Stomach (tissue), 19 donors: ENCODE measurements at places on chromosomes 4 and X. TPM values are rescaled to one million over a fixed set of nuclear protein-coding genes. Genes with fewer than 3 reads are reported as not detected.

- no peak overlapping the region for H3K27ac ChIP-seq
- DNase-seq: peak; percentile 55
- H3K4me3 ChIP-seq: no peak overlapping the region
- no peaks in the 10 kb centered on the region for H3K4me1 ChIP-seq
- H3K36me3 ChIP-seq: no peaks in the 10 kb centered on the region
These were observed 236.0 kb upstream of the SLIT2 start for GRCh38 chr4:20015636-20016224.

DNA sequence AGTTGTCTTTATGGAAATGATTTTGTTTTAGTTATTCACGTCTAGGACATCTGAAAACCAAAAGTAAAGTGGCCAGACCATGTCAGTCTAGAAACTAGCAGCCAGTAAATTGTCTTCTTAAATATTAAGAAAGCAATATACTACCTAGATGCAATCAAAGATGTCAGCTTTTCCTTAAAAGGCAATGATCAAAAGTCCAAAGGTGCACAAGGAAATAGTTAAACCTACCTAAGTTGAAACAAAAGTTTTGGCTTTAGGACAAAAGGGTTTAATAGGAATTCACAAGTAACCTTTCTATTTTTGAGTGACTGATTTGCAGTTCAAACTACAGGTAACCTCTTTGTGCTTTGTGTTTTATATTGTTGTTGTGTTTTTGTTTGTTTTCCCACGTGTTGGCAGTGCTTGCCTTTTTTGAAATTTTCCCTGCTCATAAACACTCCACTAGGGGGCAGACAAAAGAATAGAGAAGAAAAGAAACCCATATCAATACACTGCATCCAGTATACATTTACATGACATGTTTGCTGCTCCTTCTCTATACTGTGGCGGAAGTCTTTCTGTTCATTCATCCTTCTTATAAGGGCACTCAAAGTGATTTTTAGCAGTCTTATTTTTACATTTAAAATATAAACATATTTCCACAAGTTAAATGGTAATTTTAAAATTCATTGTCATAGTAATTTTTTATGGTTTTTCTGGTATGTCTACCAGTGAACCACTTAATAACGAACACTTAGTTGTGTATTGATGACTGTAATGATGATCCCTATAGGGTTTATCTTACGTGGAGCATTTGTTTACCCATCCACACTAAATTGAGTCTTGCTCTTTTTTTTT is 62.7 kb downstream of the GAB1 start:
- H3K36me3 ChIP-seq: no peaks in the 10 kb centered on the region
- peaks cover 2% of the 10 kb centered on the region for H3K4me1 ChIP-seq
- peak; percentile 44 for DNase-seq
- no peaks in the 10 kb centered on the region for H3K27me3 ChIP-seq
- H3K27ac ChIP-seq: no peak overlapping the region

DNA sequence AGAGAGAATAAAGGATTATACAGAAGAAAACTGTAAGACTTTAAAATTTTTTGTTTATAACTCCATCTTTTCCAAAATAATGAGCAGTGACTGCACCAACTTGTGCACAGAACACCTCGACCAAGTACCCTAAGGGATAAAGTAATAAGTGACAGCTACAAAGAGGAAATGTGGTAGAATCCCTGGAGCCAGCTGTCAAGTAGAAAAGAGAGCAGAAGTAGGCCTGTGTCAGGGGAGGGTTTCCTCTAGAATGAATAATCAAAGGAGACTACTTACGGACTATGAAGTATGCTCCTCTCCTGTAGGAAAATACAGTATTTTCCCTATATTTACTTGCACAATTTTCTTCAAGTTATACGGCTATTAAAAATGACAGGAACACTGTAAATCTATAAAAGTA is 1.2 kb downstream of the EIF1AX start:
- peaks cover 41% of the 10 kb centered on the region for H3K4me1 ChIP-seq
- peak overlapping the region; percentile 88 for H3K27ac ChIP-seq
- peaks cover 4% of the 10 kb centered on the region for H3K36me3 ChIP-seq
- no peaks in the 10 kb centered on the region for H3K27me3 ChIP-seq
- peak; percentile 30 for DNase-seq
- peak overlapping the region; percentile 73 for H3K4me3 ChIP-seq

DNA sequence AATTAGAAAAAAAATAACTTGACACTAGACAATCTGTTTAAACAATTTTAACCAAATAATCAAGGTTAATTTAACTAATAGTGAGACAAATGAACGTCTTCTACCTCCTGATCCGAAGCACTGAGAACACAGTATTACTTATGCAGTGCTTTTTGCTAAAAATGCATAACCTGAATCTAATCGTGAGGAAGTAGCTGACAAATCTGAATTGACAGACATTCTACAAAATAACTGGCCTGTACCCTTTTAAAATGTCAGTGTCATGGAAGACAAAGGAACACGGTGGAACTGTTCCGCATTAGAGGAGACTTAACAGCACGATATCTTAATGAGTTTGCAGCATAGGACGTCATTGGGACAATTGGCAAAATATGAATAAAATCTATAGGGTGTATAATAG is 631.2 kb upstream of the ZFP42 start:
- no peak overlapping the region for H3K4me3 ChIP-seq
- no peaks in the 10 kb centered on the region for H3K4me1 ChIP-seq
- H3K27me3 ChIP-seq: no peaks in the 10 kb centered on the region
- DNase-seq: no peak
- no peak overlapping the region for H3K27ac ChIP-seq

DNA sequence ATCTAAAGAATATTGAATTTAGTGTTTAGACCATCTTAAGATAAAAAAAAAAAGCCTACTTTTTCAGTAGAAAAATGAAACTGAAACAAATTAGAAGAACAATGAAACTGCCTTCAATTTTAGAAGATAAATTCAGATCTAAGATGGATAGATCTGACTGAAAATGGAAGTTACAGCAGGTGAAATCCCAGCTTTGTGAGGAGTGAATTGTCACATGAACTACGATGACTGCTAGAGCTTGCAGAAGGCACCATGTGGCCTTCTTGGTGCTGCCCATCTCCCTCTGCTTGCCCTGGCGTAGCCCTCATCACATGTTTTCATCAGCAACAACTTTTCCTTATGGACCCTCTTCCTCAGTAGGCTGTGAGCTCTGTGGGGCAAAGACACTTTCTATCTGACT is 51.4 kb upstream of the EMCN start:
- no peaks in the 10 kb centered on the region for H3K4me1 ChIP-seq
- H3K36me3 ChIP-seq: no peaks in the 10 kb centered on the region
- no peaks in the 10 kb centered on the region for H3K27me3 ChIP-seq
- H3K4me3 ChIP-seq: no peak overlapping the region
- DNase-seq: no peak
- no peak overlapping the region for H3K27ac ChIP-seq

DNA sequence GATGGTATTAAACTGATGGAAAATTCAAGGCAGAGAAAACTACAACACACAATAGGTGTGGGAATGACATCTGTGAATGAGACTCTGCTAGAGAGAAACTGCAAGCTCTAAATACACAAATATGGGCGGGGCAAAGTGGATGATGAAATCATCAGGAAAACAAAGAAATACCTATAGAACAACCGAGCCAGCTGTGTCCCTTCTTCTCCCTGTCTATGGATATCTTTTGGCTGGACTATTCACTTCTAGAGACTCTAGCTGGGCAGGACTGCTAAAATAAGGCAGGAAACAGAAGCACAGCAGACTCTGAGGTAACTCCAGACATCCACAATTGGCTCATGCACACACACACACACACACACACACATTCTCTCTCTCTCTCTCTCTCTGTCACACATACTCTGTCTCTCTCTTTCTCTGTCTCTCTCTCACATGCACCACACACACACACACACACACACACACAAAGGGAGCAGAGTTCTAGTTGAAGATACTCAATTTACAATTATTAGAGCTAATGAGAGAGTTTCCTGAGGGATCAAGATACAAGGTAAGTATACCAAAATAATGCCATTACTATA is 27.2 kb upstream of the EDNRA start:
- no peak overlapping the region for H3K4me3 ChIP-seq
- no peaks in the 10 kb centered on the region for H3K36me3 ChIP-seq
- no peak for DNase-seq

DNA sequence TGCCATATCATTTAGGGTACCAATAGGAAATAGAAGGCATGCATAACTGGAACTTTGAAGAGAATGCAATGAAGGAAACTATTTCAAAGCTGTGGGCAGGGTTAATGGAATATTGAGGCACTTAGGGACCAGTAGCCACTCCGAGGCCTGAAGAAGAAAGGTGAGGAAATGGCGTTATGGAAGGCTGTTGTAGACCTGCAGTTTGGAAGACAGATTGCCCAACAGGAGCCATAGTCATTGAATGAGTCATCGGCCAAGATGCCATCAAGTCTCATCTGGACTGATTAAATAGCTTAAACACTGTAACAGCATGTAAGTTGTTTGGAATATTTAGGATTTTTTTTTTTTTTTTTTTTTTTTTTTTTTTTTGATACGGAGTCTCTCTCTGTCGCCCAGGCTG is 11.6 kb downstream of the CXCL13 start:
- no peaks in the 10 kb centered on the region for H3K27me3 ChIP-seq
- DNase-seq: no peak
- no peaks in the 10 kb centered on the region for H3K36me3 ChIP-seq

DNA sequence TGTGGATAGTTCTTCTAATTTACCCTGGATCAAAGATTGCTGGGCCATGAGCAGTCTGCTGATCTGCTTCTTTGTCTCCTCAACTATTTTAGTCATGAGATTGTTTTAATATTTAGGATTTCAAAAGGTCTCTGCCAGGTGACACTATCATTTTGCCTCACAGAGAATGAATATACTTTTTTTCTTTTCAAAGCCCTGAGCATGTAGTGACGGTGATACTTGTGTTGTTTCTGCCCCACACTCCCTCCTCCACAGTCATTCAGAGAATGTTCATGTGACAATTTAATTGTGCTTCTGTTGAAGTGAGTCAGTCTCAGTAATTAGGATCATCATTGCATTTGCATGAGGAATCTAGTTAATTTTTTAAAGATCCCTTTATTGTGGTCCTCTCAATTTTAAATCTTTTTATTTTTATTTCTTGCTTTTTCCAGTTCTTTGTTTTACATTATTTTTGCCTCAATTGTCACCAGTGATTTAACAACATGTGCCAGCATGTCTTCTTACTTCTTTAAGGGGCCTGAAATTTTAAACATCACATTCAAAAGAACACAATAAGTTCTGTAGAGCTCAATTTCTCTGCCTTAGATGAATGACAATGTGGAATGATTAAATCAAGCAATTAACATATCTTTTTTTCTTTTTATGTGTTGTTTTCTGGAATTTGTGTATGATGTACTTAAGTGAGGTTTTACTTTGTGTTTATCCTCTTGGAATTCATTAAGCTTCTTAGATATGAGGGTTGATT is 12.3 kb downstream of the MMRN1 start:
- H3K4me1 ChIP-seq: no peaks in the 10 kb centered on the region
- no peak overlapping the region for H3K27ac ChIP-seq
- no peak for DNase-seq
- H3K36me3 ChIP-seq: no peaks in the 10 kb centered on the region
- no peaks in the 10 kb centered on the region for H3K27me3 ChIP-seq

Gene ZNF827
- polyA plus RNA-seq: 2.8 TPM
